ENCODE measurements at places on chromosomes 16 and 17.
A peak's percentile ranks its signal among the peaks of the same experiment; 100 is the strongest.

GRCh38 chr17:75906143-75906884, 1.6 kb upstream of the MRPL38 start:
- DNase-seq: no peak

DNA sequence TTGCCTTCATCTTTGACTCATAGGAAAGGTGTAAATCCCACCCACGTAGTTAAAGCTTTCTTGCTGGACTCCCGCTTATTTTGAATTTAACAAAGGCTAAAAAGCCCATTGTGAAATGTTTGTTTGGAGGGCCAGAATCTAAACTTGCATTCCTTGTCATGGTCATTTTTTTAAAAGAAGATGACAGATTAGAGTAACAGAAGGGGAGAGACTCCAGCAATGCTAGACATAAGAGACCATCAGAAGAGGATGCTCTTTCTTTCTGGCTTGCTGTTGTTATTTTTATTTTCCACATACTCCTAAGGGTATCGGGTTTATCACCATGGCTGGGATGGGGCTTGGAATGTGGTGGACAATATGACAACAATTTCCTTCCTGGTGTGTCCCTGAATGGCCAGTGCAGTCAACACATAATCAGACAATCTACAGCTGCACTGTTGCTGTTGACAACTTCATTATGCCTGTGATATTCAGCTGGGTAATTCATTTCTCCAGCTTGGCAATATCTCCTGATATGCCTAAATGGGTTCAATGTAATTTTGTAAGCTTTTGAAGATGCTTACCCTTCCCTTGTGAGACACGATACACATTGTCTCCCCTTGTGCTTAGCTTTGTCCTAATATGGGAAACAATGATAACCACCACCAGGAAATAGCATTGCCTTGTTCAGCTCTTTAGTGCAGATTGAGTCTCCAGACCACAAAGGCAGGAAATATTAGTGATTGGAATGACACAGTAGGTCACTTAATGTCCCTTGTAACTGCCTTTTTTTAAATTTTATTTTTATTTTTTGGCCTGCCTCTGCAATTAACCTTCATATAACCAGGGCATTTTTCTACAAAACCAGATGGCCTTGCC, 164.3 kb downstream of the ANKFN1 start:
- DNase-seq: no peak

- DNase-seq: no peak
Observed at GRCh38 chr17:69949973-69950695, 124.9 kb upstream of the KCNJ16 start.

GRCh38 chr16:20847550-20847949, 41.2 kb downstream of the REXO5 start:
- no peak for DNase-seq

GRCh38 chr16:5006348-5007193, 27.2 kb downstream of the NAGPA start:
- no peak for DNase-seq

- DNase-seq: peak; percentile 86
Observed at GRCh38 chr17:1197379-1197778, 17.6 kb upstream of the ABR start.

- DNase-seq: peak; percentile 59
Observed at GRCh38 chr17:66403846-66404556, 101.6 kb downstream of the PRKCA start.

DNA sequence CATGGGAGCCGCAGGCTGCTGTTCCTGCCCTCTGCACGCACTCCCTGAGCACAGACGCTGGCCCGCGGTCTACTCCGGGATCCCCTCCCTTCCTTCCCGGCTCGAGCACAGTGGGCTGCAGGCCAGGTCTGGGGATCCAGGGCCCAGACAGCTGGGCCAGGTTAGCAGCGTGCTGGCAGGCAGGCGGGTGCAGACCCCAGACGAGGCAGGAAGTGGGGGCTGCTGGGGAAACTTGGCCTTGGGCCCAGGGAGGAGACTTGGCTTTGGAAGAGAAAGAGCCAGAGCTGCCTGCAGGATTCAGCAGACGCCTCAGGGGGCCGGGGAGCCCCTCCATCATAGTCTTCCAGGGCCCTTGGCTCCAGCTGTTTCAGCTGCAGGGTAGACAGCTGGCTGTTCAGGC, 30.2 kb upstream of the ABCC3 start:
- no peak for DNase-seq

DNA sequence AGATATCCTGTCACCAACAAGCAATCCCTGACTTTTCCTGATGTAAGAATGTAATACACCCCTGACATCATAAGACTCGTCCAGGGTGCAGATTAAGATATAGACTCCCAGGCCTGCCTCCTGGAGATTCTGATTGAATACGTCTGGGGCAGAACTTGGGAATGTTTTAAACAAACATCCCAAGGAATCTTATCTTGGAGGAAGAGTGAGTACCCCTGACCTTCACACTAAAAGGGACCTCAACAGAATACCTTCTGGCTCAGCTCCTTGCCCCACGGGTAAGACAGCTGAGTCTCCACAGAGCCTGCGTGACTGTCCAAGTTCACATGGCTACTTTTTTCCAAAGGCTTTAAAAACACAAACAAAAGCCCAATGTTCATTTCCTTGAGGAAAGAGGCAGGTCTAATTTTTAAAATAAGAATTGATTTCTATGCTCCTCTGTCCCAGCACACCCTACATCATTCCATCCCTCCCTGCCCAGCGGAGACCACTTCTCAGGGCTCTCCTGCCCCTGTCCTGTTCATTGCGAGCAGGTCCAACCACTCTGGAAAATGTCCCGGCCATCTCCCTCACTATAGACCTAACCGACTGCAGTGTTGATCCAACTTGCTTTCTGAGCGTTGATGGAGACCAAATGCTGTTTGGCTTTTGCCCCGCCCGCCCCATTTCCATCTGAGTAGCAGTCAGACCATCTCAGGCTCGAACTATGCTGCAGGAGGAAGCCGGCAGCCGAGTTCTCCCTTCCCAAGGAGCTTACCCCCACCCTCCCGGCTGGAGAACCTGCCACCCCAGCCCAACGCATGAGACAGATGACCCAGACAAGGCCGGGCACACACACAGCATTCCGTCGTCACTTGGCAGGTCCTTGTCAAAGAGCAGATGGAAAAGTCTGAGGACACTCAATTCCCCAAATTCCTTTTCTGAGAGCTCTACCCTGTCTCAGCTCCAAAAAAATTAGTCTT, 44.1 kb upstream of the MYH10 start:
- DNase-seq: no peak

Measured in inflammatory macrophage treated with lipopolysaccharide for 1 hour (primary cell).